ENCODE measurements at places on chromosomes 7 and 10.

GRCh38 chr10:122255509-122256301 is 15.4 kb upstream of the BTBD16 start:
- no peak for DNase-seq

- peak; percentile 62 for DNase-seq
Observed at GRCh38 chr7:157930441-157930840, 593.6 kb downstream of the DNAJB6 start.

- no peak for DNase-seq
Observed at GRCh38 chr10:31368724-31369123, 49.7 kb downstream of the ZEB1 start.

- no peak for DNase-seq
Observed at GRCh38 chr7:71615017-71615416, 483.1 kb downstream of the GALNT17 start.

DNA sequence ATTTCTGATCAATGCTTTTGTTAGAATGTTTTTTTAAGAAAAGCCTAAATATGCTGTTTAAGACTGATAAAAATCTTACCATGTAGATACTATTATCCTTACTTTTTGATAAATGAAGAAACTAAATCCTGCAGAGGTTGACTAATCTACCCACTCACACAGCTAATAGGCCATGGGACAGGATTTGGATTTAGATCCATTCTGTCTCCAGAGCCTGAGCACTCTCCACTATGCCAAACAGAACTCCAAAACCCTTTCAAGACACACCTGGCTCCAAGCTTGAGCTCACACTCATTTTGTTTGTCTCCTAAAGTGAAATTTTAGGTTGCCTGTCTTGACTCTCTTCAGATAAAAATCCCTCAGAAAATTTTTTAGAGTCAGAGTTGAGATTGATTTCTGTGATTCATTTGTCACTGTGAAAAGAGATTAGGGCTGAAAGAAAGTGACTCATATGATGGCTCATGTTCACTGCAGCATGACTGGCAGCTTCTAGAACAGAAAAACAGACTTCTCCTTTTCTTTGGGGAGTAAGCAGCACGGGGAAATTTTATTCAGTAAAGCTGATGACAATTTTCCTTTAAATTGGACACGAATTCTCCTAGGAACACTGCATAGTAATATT is 132.3 kb upstream of the POT1 start:
- no peak for DNase-seq

- no peak for DNase-seq
Observed at GRCh38 chr10:86667421-86668181, 710 bp upstream of the LDB3 start.

- DNase-seq = no peak
Observed at GRCh38 chr10:44300666-44301649, 83.9 kb downstream of the CXCL12 start.

DNA sequence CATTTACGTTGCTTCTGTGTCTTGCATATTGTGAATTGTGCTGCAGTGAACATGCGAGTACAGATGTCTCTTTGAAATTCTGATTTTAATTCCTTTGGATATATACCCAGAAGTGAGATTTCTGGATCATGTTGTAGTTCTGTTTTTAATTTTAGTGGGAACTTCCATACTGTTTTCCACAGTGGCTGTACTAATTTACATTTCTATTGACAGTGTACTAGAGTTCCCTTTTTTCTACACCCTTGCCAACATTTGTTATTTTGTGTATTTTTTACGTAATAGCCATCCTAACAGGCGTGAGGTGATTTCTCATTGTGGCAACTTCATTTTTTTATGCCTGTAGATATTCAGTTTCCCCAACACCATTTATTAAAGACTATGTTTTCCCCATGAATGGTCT is 144.7 kb upstream of the INHBA start:
- no peak for DNase-seq

DNA sequence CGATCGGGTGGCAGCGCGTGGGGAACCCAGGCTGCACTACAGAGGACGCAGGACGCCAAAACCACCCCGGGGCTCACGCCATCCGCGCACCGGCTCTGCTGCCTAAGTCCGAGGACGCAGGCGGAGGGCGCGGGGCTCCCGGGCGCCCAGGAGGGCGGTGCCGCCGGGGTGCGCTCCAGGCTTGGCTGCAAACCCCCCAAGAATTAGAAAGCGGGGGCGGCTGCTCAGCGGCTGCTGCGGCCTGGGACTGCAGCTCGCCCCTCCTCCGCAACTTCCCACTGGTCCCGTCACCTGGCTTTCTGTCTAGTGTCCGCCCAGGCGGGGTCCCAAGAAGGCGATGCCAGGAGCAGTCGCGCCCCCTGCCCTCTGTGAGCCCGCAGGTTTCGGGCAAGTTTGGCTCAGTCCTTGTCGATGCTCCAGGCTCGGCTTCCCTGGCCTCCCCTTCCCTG is 1.7 kb upstream of the POU6F2 start:
- DNase-seq = no peak

DNA sequence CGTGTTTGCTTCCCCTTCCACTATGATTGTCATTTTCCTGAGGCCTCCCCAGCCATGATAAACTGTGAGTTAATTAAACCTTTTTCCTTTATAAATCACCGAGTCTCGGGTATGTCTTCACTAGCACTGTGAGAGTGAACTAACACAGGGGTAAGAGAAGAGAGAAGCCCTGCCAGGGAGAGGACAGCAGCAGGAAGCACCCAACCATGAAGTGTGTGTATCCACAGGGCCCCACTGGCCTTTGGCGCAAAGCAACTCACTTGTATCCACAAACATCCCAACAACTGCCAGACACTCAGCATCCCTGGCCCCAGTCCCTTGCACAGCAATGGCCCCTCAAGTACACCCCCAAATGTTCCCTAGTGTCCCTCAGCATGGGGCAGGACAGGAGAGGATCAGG is 115.1 kb downstream of the MAD1L1 start:
- no peak for DNase-seq

DNA sequence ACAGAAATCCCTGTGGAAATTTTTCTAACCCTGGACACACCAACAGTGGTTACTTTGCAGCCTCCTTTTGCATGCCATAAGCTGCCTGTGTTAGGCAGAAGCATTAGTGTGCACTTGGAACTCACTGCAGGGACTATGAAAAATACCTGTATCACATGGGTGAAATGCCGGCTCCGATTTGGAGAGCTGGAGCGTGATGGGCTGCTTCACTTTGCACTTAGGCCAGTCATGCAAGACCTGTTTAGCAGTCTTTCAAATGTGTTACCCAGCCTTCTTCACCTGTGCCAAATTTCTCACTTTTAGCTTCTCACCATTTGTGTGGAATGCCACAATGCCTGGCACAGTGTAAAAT is 11.3 kb downstream of the NCOA4 start:
- DNase-seq = no peak

DNA sequence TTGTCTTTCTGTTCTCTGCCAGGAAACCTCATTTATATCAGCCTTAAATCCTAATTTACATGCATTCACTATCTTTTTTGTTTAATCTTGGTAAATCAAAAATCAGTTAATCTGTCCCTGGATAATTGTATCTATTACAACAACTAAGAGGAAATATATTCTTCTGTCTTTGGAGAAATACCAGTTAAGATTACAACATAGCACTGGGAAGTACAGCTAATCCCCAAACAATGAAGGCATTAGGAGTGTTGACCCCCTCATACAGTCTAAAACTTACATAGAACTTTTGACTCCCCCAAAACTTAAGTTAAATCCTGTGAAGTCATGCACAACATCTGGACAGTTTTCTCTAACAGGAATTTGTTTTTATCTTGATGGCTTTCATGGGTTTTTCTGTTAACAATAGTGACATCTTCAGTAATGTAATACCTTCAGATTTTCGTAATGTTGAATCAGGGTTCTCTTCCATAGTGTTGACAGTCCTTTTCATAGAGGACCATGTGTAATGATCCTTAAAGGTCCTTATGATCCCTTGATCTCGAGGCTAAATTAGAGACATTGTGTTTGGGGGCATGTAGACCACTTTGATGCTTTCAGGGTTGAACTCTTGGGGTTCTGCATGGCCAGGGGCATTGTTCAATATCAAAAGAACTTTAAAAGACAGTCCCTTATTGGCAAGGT is 24.1 kb upstream of the ABCC2 start:
- DNase-seq = no peak

DNA sequence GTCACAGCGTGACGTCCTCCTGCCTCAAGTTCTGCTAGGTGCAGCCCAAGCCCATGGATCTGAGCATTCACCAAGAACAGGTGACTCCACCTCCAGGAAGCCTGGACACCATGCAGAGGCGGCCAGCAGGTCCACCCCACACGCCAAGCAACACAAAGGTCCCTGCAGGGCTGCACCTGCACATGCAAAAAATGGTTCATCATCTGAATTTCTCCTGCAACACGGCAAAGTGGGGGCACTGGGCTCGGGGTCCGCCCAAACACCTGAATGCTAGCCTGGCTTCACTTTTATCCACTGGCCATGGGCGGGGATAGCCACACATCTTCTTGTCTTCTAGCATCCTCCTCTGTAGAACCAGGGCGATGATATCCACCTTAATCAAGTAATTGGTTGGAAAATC is 28.9 kb downstream of the CNPY1 start:
- DNase-seq = no peak

All from NCI-H1436 (cell line).